Kidney epithelial cell (primary cell): ENCODE measurements at places on chromosomes 7 and 10. TPM values are rescaled to one million over a fixed set of nuclear protein-coding genes. Genes with fewer than 3 reads are reported as not detected.

MCM10 gene
- total RNA-seq = 2.4 and 2.8 TPM in 2 replicates

ZNF467 gene
- 0.48 TPM in 1 of 2 replicates, not detected in the other for total RNA-seq

CADPS2 gene
- 6.8 and 8.8 TPM in 2 replicates for total RNA-seq

FGL2 gene
- total RNA-seq = 0.13 and 0.21 TPM in 2 replicates

PTPN20 gene
- 5.3 and 5.5 TPM in 2 replicates for total RNA-seq

OR6V1 gene
- total RNA-seq = not detected in 2 replicates

PDK4 gene
- 0.42 and 0.48 TPM in 2 replicates for total RNA-seq

DNA sequence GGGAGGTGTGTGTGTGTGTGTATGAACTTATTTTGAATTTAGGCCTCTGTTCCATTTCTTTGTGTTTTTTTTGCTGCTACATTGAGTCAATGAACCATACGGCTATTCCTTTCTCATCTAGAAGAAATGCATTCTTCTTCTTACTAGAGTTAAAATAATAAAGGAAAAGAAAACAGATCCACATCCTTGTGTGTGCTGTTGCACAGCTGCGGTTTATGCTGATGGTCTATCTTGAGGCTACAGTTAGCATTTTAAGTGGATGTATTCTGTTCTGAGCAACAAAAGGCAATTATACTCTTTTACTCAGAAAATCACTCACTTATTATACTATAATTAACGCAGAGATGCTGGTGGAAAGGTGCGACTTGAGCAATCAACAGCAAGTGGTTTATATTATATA is 615.0 kb upstream of the MBL2 start:
- DNase-seq = no peak

DNA sequence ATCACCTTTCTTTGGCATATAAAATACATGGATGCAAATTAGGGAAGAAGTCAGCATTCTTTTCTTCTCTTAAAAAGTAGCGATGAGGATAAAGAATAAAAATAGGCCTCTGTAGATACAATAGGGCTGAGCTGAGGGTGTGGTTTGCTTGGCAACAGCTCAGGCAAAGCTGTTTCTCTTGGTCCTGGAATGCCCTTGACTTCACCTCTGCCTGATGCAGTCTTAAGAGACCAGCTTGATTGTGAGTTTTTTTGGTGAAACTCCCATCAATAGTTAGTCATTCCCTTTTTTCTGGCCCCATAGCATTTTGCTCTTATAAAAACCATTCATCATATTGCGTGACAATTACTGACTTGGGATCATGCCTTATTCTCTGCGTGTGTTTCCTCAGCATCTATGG is 42.1 kb upstream of the MKLN1 start:
- no peak for DNase-seq

- DNase-seq = no peak
Observed at GRCh38 chr10:49299816-49300139, 808 bp downstream of the C10orf71 start.

GRCh38 chr7:55508221-55509011 is 63.9 kb downstream of the VOPP1 start:
- DNase-seq = no peak

DNA sequence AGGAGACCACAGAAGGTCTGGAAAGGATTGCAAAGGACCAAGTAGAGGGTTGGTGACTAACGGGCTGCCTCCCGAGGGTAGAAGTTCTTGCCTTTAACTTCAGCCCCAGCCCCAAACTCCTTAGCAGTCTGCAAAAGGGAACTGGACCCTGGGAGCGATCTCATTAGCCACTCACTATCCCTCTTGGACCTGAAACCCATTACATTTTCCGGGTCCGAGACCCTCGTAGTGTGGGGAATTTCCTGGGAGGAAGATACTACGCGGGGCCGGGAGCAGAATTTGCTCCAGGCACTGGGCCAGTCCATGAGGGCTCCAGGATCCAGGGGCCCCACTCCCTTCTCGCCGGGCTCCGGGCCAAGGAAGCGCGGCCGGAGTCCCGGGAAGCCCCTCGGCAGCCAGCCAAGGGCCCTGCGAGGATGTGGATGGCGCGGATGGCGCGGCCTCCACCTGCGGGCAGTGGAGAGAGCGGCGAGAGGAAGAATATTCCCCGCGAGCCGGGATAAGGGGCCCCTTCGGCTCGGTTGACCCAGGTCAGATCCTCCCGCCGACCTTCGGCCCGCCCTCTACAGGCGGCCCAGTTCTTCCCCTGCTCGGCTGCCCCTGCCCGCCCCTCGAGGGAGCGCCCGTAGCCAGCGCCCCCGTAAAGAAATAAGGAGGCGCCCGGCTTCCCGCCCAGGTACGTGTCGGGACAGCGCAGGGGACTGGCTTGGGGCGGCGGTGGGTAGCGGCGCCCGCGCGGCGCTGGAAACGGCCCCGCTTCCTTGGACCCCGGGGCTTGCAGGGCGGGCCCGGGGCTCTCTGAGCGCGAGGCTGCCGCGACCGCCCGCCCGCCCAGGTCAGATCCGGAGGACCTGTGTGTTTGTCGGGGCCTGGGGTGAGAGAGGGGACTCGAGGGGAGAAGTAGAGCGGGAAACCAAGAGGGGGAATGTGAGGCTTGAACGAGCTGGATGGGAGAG is at the start of gene MYO3A:
MYO3A (plus strand) TSS at position 577 of the 956 bp plus-strand sequence. CDS start 17,882 bp downstream, outside the sequence.
- DNase-seq = no peak

- no peak for DNase-seq
Observed at GRCh38 chr7:133207687-133208086, 45.2 kb upstream of the EXOC4 start.

DNA sequence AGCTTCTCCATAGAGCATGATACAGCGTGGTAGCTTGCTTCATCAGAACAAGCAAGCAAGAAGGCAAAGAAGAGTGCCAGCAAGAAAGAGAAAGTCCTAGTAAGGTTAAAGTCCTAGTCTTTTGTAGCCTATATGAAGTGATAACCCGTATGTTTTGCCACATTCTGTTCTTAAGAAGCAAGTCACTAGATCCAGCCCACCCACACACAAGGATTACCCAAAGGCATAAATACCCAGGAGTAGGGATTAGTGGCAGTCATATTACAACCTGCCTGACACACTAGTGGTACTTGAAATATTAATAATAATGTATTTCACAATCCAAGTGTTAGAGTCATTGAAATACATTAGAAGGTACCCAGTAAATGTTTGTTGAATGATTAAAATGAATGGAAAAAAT is 285.5 kb downstream of the HPSE2 start:
- no peak for DNase-seq

DNA sequence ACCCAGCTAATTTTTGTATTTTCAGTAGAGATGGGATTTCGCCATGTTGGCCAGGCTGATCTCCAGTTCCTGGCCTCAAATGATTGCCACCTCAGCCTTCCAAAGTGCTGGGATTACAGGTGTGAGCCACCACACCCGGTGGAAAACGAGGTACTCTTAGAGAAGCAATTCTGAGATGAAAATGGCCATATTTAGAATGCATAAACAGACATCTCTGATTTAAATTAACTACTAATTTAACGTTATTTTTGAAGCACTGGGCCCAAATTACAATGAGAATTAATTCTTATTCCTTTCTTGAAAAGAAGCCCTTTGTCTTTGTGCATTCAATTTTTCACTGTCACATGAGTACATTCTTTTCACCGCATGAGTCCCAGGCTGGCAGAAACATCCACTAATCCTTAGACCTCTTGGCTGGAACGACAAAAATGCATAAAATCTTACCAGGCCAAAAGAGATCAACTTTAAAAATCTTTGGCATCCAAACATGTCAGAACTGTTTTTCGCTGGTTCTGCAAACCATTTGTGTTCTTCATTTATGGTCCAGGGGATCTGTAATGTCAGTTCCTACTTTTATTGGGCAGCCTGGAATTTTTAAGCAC is 60.1 kb upstream of the CAPZA2 start:
- no peak for DNase-seq

DNA sequence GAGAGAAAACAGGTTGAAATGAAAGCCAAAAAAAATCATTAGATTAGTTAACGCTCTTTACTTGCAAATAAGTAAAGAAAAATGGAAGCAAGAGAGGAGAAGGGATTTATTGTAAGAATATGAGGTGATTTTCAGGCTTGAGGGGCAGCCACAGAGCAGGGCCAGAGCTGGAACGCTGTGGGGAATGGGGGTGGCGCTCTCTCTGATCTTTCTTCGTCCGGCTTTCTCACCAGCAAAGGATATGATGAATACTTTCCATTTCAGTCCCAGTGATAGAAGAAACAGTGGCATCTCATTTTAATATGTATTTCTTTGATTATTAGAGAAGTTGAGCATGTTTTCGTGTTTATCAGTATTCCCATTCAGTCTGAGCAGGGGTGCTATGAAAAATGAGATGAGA is 112.2 kb downstream of the SKIDA1 start:
- no peak for DNase-seq

- DNase-seq = no peak
Observed at GRCh38 chr7:133859871-133860450, 267.2 kb upstream of the LRGUK start.

DNA sequence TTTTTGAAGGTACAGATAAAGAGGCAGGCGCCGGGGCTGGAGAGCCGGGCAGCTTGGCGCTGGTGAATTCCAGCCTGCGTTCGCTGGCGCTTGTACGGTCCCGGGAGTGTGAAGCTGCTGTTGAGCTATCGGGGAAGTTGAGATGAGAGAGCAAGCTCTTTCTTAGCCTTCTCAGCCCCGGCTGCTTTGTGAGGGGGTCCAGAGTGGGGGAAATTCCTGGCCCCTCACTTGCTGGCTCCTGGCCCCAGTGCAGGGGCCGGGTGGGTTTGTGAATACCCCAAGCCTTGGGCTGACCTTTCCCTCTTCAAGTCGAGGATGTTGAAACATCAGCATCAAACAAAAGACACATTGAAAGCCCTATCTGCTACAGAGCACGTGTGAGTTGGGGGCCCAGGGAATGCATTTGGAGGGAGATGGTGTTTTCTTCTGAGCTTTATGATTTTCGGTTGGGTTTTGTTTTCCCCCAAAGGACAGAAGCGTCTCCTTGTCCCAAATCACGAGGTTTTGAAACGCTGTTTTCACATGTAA is 2.7 kb downstream of the ZMIZ1 start:
- DNase-seq = no peak

DNA sequence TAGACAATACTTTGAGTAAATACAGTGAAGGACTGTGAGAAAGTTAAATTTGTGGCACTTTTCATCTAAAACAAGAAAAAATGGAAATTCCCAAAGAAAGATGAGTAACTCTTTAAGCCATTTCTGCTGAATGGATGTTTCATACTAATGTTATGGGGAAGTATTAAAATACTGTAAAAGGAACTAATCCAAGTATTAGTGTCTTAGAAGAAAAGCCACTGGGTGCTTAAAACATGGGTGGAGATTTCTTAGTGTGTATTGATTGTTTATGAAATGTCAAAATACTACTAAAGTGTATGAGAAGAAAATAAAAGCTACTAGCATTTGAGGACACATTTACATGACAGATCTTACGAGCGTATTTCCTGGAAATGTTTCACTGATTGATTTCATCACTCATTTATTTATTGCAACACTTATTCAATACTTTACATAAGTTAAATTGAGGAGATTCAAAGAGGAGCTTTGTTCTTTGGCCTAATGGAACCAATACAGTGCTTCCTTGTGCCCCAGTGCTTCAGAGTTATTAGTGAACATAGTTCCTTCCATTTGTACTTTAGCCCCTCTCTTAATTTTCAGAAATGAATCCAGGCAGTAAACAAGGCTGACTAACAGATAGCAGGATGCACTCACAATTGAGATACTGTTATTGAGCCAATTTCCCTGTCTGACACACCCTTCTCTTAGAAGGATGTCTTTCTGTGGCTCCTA is 155.5 kb upstream of the AHR start:
- no peak for DNase-seq

DNA sequence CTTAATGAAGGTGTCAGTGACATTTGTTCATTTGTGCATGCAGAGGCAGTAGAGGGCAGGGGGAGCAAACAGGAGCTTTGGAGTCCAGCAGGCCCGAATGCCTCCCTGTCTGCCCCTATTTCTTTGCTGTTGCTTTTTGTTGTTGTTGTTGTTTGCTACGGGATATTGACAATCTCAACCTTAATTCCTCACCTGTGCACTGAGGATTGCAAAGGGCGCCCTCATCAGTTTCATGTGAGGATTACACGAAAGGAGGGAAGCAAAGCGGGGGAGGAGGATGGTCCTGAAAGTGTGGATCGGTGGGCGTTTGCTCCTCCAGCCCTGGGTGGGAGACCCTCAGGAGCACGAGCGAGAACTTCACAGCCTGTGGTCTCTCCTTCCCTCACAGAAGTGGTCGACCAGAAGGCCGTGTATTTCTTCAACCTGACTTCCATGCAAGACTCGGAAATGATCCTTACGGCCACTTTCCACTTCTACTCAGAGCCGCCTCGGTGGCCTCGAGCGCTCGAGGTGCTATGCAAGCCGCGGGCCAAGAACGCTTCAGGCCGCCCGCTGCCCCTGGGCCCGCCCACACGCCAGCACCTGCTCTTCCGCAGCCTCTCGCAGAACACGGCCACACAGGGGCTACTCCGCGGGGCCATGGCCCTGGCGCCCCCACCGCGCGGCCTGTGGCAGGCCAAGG is 9.6 kb downstream of the GDF10 start:
- DNase-seq = no peak

GRCh38 chr7:73997056-73997455 is 30.9 kb upstream of the ELN start:
- no peak for DNase-seq

- DNase-seq = no peak
Observed at GRCh38 chr7:107007007-107007891, 37.3 kb upstream of the PRKAR2B start.

DNA sequence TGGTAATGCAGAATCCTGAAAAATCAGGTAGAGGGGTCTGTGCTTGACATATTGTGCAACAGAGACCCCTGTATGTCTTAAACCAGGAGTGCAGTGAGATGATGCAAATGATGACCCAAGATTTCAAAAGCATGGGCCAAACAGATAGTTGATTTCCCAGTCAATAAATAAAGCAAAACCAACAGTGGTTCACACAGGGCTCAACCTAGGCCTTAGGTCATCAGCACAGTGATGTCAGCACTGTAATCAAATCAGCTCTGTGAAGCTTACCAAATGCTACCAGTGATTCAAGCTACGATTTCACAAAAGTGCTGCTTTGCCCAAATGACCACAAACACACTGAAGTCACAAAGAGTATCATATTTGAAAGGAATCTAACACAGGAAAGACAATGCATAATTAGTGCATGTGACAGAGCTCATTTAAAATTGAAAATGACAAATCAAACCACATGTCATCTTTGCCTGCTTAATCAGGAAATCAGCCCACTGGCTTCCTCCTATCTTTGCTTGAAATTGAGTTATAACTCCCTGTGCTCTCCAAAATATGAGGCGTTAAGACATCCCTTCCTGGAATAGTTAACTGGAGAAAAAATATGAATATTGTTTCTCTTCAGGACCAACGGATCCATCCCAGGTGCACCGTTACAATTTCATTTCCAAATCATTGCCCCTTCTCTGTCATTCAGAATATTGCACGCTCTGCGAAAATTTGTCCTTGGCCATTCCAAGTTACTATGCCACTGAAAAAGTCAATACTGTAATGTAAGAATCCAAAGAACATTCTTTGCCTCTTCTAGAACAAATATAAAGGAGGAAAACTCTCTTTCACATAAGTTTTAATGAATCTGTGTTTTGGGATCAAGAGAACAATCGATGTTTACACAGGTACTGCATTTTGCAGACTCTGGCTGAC is 41.9 kb upstream of the ASL start:
- no peak for DNase-seq

DNA sequence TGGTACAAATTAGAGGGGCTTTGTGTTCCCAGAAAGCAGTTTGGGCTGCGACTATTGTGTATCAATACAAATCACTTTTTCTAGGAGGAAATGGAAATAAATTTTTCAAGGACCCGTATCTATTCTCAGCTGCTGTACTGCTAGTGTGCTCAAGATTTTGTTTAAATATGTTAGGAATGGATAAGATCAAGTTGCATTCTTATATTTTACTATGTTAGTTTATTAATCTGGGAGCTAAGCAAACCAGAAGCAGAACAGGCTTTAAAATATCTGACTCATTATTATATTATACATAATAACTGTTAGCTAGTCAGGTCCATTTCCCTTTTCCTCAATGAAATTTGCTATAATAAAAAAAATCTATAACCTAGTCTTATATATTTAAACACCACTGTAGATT is 11.1 kb upstream of the GLCCI1 start:
- no peak for DNase-seq
